ENCODE measurements at places on chromosomes 2 and 18.

DNA sequence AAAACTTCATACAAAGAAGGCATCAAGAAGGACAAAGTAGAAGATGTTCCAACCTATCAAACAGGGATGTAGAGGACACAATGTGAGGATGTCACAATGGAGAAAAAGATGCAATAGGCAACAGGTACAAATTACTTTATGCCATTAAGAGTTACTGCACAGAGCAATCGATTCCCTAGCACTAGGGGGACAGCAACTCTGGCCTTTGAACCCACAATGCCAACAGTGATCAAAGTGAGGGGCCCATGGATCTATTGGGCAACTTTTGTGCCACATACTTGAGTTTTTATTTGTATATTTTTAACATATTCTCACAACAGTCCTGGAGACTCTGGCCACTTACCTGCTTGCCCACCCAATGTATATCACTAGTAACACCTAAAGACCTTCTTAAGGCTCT, 220.2 kb downstream of the HNMT start:
- no peak for DNase-seq

DNA sequence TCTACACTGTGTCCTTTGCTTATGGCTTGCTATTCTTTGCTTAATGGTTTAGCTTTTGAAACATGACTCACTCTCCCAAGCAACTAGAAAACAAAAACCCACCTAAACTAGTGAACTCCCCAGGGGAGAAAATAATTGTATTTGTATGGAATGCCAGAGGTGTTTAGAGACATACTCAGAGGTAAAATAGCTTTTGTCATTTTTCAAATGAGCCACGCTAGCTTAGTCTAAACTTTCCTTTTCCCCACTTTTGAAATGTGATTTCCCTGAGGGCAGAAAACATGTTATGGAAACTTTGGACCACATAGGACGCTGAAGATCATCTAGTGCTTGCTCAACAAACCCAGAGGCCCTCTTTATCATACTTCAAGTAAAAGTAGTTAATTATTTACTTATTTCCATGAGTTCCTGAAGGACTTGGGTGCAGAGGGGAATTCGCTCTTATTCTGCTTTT, 16.5 kb upstream of the CYTIP start:
- no peak for DNase-seq

DNA sequence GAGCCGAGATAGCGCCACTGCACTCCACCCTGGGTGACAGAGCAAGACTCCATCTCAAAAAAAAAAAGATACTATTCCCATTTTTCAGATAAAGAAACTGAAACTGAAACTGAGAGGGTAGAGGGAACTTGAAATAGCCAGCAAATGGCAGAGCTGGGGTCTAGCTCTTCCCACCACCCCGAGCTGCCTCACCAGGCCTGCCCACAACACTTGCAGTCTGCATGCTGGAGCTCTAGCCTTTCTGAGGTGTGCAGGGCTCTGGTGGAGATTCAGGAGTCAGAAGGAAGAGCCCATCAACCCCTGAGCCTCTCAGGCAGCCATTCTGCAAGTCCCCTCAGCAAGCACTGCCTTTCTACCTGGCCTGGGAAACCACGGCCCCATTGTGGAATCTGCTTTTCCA, 14.3 kb downstream of the EDAR start:
- DNase-seq = no peak

- DNase-seq = no peak
These were observed 2.5 kb downstream of the HTRA2 start for GRCh38 chr2:74532222-74532621.

DNA sequence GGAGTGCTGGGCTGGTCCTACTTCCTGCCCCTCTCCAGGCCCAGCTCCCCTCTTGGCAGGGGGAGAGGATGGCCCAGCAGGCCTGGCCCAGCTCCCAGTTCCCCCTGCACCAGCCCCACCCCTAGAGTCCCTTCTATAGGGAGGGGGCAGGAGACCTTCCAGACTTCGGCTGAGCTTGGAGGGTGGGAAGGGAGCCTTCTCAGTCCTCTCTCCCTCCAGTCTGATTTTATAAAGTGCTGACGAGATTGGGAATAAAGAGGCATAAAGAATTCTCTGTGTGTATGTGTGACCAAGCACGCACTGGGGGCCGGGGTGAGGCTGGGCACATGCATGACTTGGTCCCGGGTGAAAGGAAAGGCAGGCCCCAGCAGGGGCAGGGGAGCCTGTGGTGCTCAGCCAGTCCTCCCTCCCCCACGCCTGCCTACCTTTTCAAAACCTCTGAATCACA, 5.1 kb downstream of the CHPF start:
- DNase-seq = no peak
